ENCODE measurements at places on chromosomes 6 and 20.

DNA sequence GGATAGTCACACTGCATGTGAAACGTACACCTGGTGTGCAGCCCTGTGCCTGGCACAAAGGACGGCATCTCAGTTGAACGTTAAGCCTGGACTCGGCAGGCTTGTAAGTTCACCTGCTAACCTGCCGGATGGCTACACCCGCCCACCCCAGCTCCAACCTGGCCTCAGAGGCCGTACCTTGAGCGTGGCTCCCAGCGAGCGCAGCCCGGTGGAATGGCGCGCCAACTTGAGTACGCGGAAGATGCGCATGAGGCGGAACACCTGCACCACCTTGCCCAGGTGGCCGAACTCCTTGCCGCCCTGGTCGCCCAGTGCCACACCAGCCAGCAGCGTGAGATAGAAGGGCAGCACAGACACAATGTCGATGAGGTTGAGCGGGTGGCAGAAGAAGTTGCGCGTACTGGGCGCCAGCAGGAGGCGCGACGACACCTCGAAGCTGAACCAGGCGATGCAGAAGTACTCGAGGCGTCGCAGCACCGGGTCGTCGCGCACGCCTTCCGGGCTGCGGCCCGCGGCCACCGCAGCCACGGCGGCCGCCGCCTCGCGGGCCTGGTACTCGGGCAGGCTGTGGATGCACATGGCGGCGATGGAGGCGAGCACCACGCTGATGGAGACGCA is 3.3 kb downstream of the KCNS1 start:
- DNase-seq, result peak; percentile 62

GRCh38 chr6:53860511-53860910 is 65.7 kb downstream of the LRRC1 start:
- DNase-seq, result no peak

DNA sequence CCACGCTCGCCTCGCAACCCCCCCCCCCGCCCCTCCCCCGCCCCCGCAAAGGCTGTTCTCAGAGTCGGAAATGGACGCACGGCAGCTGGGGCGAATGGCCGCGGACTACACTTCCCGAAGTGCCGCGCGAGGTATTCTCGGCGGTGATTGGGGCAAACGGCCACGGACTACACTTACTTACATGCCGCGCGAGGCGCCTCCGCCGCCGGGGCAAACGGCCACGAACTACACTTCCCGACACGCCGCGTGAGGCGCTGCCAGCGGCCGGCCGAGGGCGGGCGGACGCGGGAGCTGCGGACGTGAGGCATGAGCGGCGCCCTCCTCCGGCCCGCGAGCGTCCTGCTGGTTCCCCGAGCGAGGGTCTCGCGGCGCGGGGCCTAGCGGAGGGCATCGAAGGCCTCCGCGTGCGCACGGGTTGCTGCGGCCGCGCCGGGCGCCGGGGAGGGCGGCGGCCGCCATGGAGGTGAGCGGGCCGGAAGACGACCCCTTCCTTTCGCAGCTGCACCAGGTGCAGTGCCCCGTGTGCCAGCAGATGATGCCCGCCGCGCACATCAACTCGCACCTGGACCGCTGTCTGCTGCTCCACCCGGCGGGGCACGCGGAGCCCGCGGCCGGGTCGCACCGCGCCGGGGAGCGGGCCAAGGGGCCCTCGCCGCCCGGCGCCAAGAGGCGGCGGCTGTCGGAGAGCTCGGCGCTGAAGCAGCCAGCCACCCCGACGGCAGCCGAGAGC is at the start of gene WRNIP1:
TSS of gene WRNIP1 (plus strand) at position 228 of the 730 bp plus-strand sequence. CDS start at position 458, 230 bp downstream.
- DNase-seq, result peak; percentile 96

DNA sequence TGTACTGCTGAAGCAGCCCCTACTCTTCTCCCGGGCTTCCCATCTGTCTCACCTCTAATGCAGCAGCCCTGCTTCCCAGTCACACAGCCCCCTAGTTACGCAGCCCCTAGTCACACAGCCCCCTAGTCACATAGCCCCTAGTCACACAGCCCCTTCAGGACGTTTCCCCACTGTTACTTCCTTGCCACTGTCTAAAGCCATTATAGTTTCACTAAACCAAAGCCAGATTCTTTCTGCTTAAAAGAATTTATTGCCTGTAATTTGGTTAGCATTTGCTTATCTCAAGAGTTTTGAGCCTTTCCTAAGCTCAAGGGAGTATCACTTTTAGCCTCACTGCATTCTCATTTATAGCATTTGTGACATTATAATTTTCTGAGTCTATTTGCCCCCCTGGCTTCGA is 127.9 kb downstream of the LMBRD1 start:
- no peak for DNase-seq

- no peak for DNase-seq
Measured at GRCh38 chr6:113960795-113961194, 10.2 kb downstream of the HDAC2 start.

- no peak for DNase-seq
Measured at GRCh38 chr6:45619211-45619760, 241.6 kb upstream of the SUPT3H start.

DNA sequence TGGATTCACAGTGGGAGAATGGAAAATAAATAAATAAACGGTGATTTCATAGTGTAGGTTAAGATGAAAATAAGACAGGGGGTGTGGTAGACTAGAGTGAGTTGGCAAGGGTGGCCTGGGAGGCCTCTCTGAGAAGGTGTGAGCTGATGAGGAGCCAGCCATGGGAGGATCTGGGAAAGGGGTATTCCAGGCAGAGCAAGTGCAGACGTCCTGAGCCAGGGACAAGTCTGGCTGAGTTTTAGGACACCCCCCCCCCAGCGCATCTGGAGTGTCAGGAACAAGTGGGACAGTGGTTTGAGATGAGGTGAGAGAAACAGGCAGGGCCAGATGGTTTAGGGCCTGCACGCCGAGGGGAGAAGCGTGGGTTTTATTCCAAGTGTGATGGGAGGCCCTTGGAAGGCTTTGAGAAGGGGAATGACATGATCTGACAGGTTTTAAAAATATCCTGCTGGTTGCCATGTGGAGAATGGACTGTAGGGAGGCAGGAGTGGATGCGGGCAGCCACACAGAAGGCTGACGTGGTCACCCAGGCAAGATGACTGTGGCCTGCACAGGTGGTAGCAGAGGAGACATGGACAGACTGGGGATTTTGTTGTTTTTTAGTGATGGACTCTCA is 21.1 kb upstream of the CCM2L start:
- DNase-seq, result no peak

- DNase-seq, result no peak
Measured at GRCh38 chr6:47135772-47136171, 93.6 kb upstream of the ADGRF1 start.

- no peak for DNase-seq
Measured at GRCh38 chr6:85468326-85468725, 18.4 kb downstream of the NT5E start.

- DNase-seq, result no peak
Measured at GRCh38 chr20:16388731-16389130, 184.5 kb downstream of the KIF16B start.
